ENCODE measurements at places on chromosomes 5 and 9.

GRCh38 chr5:155299386-155300005 lies 285.9 kb downstream of the KIF4B start:
- DNase-seq: no peak

DNA sequence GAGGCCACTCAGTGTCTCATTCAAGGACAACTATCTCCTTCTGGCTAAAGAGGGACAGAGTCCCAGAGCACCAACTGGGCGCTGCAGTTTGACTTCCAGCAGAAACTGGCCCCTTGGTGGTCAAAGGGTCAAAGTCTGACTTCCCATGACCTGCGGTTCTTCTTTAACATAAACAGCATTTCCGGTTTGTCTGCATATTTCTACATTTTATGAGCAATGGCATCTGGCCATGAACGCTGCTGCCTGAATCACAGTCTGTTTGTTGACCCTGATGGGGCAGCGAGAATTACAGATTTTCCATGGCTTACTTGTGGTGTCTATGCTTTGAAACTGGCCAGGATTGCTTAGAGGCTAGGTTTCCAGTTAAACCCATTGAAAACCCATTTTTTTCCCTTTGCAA lies 1.3 kb downstream of the TNFSF15 start:
- no peak for DNase-seq

DNA sequence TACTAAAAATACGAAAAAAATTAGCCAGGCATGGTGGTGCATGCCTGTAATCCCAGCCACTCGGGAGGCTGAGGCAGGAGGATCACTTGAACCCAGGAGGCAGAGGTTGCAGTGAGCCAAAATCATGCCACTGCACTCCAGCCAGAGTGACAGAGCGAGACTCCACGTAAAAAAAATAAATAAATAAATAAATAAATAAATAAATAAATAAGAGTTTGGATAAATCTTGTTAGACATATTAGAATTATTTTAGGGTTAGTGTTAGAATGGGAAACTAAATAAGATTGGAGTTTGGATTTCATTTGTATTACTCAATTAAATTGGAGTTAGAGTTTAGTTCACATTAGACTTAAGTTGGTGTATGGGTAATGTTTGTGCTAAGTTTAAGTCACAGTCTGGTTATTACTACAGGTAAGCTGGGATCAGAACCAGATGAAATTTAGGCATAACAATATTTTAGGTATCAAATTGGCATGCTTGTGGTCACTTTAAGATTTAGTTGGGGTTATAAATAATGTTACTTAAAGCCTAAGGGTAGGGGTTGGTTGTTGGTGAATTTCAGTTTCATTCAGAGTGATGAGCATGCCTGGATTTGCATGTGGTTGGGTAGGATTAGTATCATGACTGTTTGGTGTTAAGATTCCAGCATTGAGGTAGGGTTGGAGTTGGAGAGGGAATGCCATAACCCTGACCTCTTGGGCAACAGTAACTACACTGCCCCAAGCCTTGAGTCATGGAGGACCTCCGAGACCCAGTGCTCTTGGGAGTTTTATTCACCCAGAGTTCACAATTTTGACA lies 3.3 kb downstream of the OR5C1 start:
- DNase-seq: no peak

DNA sequence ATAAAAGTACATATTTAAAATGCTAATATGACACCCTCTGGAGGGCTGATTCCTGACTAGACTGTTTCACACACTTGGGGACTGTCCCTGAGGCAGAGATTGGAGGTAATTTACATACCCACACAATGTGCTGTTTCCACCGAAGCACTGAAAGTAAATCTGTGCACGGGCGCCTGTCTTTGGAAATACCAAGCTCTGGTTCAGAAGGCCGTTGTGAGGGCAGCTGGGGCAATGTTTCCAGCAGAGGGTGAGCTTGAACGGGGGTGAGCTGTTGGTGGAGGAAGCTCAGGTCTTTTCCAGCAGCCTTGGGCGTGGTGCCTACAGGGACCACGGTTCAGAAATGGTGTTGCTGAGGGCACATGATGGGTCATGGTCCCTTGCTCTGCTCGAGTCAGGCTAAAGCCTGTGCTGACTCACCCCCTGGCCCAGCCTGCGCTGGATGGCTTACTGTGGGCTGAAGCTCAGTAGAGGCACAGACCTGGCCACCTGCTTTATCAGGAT lies 25.8 kb upstream of the HMCN2 start:
- no peak for DNase-seq

DNA sequence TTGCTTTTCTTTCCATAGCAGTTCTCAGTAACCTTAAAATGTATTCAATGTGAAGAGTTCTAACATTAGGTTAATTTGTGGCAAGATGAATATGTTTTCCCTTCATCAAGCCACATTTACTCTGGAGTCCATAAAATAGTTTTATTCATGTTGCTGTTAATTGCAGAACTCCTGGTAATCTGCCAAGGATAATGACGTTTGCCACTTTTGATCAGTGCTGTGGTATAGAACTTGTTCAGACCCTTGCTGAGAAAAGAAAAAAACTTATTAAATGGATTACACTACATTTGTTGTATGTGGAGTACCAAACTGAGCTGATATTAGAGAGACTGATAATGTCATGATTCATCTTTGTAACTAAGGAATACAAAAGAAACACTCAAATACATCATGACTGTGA lies 212.4 kb upstream of the DMAC1 start:
- no peak for DNase-seq

DNA sequence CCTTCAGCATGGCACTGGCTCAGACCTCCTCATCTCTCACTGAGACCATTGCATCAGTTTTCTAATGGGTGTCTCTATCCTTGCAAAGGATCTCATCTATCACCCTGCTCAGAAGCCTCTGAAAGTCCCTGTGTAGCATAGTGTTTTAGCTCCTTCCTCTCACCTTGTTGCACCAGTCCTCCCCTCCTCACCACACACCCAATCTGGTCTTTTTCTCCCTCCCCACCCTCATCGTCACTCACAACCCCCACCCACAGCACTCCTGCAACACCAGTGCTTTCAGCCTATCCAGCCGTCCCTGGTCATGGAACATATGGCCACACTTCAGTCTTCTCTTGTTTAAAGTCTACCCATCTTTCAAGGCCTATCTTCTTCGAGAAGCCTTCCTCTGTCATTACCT lies 74.5 kb downstream of the ANGPTL2 start:
- DNase-seq: no peak

DNA sequence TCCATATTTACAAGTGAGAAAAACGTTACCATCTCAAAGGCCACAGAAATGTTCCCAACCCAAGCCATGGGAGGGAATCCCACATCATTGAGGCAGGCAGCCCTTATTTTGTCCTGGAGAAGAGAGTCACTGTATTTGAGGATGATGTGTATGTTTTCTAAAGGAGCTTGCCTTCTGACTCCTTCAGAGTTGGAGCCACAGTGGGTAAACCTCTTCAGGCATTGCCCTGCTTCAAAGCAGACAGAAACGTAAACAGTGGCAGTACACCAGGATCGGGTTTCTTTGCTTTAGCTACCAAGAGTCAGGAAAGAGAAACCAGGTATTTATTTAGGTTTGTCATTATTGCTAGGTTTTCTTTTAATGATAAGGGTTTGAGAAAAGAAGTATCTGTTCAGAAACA lies 45.7 kb downstream of the MUSK start:
- DNase-seq: no peak

DNA sequence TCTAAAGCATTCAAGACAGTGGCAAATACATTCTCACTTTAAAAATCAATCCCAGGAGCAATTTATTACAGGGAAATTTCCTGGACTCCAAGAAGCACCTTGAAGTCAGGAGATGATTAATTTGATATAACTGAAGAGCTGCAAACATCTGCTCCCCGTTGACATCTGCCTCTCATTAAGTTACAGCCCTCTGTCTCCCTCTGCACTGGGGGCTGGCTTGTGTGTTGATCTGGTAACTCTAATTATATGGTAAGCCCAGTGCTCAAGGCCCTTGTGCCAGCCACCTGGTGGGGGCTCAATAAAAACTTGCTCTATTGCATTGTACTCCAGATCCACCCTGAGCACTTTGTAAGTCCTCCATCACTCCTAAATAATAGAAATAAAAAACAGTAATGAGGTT lies 131.1 kb upstream of the ZNF462 start:
- no peak for DNase-seq

GRCh38 chr5:90959262-90959661 lies 400.7 kb downstream of the ADGRV1 start:
- no peak for DNase-seq

- DNase-seq: no peak
Observed at GRCh38 chr5:147483961-147484707, 25.7 kb downstream of the DPYSL3 start.

DNA sequence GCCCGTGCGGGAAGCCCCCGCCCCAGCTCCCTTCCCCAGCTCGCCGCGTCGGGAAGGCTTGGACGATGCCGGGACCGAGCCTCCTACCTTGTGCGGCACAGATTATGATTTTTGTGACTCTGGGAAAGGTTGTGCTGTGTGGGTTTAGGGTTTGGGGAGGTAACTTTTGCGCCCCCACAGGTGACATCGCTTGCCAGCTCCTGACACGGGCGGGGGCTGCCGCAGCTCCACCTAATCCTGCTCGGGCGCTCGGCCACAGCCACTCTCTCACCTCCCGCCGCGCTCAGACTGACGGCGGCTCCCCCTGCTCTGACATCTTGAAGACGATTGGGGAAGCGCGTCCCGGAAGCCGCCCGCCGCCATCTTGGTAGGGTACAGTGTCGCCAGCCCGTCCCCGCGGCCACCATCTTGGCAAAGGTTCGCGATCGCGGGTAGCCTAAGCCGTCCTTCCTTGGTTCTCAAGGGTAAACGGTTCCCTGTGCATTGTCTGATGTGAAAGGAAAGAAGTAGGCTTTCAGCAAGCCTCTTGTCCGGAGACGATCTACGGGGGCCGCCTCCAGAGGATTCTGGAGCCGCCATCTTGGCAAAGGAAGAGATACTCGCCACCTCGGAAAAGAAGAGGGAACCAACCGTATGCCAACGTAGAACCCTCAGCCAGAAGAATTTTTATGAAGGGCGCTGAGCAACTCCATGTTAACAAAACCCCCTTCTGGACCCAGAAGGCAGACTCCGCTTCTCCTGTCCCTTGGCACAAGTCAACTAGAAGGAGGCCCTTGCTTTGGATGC lies 1.8 kb upstream of the NR3C1 start:
- peak; percentile 86 for DNase-seq

DNA sequence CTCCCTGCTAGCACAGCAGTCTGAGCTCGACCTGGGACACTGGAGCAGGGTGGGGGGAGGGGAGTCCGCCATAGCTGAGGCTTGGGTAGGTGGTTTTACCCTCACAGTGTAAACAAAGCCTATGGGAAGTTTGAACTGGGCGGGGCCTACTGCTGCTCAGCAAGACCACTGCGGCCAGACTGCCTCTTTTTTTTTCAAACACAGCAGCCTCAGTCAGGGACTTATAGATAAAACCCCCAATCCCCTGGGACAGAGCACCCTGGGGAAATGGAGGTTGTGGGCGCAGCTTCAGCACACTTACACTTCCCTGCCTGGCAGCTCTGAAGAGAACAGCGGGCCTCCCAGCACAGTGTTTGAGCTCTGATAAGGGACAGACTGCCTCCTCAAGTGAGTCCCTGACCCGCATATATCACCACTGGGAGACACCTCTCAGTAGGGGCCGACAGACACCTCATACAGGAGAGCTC lies 151.1 kb upstream of the APC start:
- no peak for DNase-seq

- no peak for DNase-seq
Observed at GRCh38 chr5:39021413-39021812, 52.8 kb downstream of the RICTOR start.

GRCh38 chr5:142720641-142721271 lies 34.9 kb upstream of the FGF1 start:
- no peak for DNase-seq

DNA sequence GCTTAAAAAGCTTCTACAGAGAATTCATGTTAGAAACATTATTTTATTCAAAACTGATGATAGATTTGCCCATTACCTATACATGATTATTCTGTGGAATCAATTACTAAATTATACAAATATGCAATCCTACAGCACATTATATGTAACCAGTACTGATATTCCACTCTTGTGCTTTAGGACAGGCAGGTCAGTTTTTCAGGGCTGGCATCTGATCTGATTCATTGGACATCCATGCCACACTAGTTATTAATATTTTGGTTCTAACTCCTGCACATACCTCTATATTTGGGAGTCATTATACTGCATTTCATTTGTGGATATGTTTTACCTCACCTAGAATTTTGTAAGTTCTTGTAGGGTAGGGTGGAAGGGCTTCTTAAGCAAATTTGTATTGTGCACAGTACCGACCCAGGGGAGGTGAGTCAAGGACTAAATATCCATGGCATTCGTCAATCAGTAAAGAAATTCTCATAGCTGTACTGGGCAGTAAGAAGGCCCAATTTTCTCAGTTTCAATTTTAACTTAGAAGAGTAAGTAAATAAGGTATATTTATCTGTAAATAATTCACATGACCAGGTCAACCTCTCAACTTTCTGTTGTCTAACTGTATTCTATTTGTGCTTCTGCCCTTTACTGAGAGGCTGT lies 33.5 kb downstream of the ELOVL7 start:
- no peak for DNase-seq

- DNase-seq: no peak
Observed at GRCh38 chr9:135012166-135012565, 75.3 kb upstream of the OLFM1 start.

DNA sequence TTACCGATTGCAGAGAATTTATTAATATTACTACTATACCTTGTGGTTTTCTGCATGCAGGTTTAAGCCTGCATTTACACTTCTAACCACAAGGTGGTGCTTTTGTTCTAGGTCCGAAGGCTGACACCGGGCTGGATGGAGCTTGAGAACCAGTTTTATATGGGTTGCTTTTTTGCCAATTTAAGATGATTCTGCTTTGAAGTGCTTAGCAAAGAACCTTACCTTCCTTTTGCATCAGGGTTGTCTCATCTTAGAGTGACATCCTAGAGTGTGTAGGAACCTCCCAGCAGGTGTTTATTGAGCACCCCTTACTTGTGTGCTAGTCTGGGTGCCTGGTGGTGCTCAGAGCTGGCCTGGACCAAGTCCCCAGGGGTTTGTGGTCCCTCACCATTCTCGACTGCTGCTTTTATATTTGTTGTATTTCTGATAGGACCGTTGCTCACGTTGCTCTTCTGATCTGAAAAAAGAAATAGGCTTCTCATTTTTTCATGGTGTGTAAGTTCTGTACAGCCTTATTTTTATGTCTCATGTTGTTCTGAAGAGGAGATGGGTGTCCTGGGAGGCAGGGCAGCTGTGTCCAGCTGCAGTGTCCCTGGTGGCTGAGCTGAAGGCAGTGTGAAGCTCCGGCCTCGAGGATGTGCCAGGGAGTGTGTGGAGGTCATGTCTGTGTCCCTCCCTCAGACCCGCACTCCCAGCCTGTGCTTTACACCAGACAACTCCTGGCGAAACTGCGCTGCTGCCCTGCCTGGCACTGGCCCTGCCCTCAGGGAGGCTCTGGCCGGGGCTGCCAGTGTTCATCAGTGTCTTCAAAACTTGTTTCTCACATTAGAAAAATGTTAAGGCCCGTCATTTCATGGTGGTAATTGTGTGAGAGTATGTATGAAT lies 54.3 kb downstream of the EHMT1 start:
- DNase-seq: peak; percentile 27
